Calu3 (cell line): ENCODE measurements at places on chromosomes 6 and 20. TPM values are rescaled to one million over a fixed set of nuclear protein-coding genes. Genes with fewer than 3 reads are reported as not detected.

DNA sequence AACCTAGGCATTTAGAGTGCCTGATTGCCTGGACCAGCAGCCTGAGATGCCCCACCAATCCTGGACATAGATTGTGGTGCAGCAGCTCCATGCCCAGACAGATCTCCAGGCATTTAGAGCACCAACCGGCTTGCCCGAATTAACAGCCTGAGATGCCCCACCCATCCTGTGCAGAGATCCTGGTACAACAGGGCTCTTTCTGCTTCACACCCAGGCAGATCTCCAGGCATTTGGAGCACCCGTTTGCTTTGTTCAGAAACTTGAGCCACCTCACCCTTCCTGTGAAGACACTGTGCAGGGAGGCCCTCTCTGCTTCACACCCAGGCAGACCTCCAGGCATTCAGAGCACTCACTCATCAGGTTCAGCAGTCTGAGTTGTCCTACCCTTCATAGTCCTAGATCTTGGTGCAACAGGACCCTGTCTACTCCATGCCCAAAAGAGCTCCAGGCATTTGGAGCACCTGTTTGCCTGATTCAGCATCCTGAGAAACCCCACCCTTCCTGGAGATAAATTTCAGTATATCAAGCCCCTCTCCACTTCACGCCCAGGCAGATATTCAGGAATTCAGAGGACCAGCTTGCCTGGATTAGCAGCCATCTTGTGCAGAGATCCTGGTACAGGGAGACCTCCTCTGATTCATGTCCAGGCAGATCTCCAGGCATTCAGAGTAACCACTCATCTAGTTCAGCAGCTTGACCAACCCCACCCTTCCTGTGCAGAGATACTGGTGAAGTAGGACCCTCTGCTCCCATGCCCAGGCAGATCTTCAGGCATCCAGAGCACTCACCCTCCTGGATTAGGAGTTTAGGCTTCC is 189.2 kb upstream of the FERMT1 start:
- no peaks in the 10 kb centered on the region for H3K36me3 ChIP-seq
- H3K4me1 ChIP-seq = no peaks in the 10 kb centered on the region
- no peak overlapping the region for H3K4me3 ChIP-seq
- no peak for DNase-seq
- peaks cover 23% of the 10 kb centered on the region for H3K27me3 ChIP-seq

- peaks cover 27% of the 10 kb centered on the region for H3K27me3 ChIP-seq
- no peaks in the 10 kb centered on the region for H3K36me3 ChIP-seq
- H3K4me3 ChIP-seq = no peak overlapping the region
- no peak overlapping the region for H3K27ac ChIP-seq
Measured at GRCh38 chr6:4289770-4290320, 154.5 kb upstream of the ECI2 start.

DNA sequence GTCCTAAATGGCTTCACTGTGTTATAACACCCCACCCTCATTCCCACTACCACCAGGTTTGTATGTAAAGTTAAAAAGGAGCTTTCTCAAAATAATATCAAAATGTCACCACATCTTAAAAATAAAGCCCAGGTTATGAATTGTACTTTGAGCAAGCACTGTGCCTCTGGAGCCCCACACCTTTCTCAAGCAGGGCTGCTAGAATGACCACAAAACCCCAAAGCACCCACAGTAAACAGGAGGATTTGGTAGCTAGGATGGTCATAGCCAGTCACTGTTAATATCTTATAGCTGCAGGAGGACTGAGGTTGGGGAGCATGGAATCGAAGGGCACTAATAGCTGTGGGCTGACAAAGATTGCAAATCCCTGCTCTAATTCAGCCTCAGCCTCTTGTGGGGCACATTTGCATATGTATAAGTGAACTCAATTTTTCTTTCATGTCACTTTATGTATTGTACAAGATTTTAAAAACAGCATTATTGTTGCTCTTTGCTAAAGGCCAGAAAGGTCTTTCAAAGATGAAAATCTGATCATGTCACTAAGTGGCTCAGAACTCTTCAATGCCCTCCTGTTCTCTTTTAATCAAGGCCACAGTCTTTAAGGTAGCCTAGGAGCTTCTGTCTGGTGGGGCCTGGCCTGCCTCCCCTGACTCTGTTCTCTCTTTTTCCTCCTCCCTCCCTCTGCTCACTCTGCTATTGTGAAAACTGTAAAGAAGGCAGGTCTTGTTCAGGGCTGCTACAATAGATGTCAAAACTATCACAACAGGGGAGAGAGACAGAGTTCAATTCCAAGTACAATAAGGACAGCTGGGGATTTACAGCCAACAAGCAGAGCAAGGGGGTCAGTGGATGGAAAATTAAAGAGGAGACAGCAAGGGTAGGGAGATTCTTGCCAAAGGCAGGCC is 101.6 kb downstream of the TMEM200A start:
- H3K36me3 ChIP-seq = no peaks in the 10 kb centered on the region
- H3K4me1 ChIP-seq = no peaks in the 10 kb centered on the region
- DNase-seq = no peak

Gene TFAP2D
- total RNA-seq = not detected in 2 replicates

DNA sequence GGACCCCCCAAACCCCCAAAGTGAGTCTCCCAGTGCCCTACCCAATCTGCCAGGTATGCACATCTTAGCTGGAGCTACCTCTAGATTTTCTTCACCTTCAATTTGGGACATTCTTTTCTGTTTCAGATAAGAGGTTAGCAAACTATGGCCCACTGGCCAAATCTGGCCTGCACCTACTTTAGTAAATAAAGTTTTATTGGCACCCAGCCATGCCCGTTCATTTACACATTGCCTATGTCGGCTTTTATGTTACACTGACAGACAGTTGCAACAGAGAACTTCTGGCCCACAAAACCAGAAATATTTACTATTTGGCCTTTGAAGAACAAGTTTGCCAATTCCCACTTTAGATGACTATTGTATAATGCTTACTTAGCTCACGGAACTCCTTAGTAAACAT is 55.9 kb upstream of the STX16 start:
- no peaks in the 10 kb centered on the region for H3K4me1 ChIP-seq
- no peak for DNase-seq
- H3K27me3 ChIP-seq = peaks cover 91% of the 10 kb centered on the region

DNA sequence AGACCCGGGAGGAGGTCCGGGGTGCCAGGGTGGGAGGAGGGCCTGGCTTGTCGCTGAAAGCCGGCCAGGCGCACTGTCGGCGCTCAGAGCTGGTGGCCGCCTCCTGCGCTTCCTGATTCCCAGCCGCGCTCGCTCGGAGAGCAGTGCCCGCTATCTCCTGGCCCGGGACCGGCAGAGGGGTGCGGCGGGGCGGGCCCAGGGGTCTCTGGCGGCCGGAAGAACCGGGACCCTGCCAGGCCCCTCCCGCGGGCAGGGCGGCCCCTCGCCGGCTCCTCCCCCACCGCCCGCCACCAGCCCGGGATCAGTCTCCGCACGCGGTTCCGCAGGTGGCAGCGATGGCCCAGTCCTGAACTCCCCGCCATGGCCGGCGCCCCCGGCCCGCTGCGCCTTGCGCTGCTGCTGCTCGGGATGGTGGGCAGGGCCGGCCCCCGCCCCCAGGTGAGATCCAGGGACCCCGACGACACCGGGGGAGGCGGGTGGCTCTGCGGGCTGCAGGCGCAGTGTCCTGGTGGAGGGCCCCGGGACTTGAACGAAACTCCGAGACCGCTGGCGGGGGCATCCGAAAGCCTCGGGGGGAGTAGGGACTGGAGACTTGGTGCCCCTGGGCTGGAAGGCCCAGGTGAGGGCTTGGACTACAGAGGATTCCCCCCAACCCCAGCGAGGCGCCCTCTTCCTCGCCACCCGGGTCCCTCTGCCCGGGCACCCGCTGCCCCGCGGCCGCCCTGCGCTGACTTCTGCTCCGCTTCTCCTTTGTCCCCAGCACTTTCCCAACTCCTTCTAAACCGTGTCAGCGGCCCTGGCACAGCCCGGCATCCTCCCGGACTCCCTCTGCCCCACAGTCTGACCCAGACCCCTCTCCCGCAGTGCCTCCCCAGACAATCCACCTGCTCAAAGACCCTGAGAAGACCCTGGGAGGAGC is at the start of gene GLP1R:
TSS of gene GLP1R (plus strand) at position 301 of the 919 bp plus-strand sequence. CDS start at position 361, 60 bp downstream.
- H3K27me3 ChIP-seq = peaks cover 21% of the 10 kb centered on the region
- H3K4me3 ChIP-seq = peak within 1 kb of the TSS; percentile 86
- H3K4me1 ChIP-seq = peaks cover 58% of the 10 kb centered on the region
- peaks cover 15% of the 10 kb centered on the region for H3K36me3 ChIP-seq

- H3K27me3 ChIP-seq = no peaks in the 10 kb centered on the region
- H3K4me1 ChIP-seq = no peaks in the 10 kb centered on the region
- no peak overlapping the region for H3K27ac ChIP-seq
- H3K4me3 ChIP-seq = no peak overlapping the region
- H3K36me3 ChIP-seq = no peaks in the 10 kb centered on the region
Measured at GRCh38 chr6:19181211-19181610, 656.0 kb upstream of the ID4 start.

DNA sequence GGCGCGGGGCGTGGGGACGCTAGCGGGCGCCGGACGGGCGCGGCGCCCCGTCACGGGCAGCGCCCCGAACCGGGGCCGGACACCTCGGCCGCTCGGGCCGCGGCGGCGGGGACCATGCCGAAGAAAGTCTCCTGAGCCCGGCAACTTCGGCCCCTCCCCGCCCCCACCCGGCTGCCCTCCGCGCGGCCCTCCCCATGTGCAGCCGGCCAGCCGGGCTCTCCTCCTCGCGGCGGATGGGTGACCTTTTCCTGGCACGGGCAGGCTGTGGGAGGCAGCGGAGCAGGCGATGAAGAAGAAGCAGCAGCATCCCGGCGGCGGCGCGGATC is 278 bp downstream of the UST start:
- DNase-seq = peak; percentile 10
- H3K27me3 ChIP-seq = peaks cover 16% of the 10 kb centered on the region
- H3K4me3 ChIP-seq = peak overlapping the region; percentile 90
- peaks cover 16% of the 10 kb centered on the region for H3K36me3 ChIP-seq
- H3K27ac ChIP-seq = no peak overlapping the region

Gene SLX4IP
- total RNA-seq = 5.4 and 6.4 TPM in 2 replicates

- DNase-seq = no peak
- H3K4me1 ChIP-seq = no peaks in the 10 kb centered on the region
- no peak overlapping the region for H3K27ac ChIP-seq
- no peak overlapping the region for H3K4me3 ChIP-seq
Measured at GRCh38 chr20:15862178-15862577, 711.1 kb downstream of the KIF16B start.

DNA sequence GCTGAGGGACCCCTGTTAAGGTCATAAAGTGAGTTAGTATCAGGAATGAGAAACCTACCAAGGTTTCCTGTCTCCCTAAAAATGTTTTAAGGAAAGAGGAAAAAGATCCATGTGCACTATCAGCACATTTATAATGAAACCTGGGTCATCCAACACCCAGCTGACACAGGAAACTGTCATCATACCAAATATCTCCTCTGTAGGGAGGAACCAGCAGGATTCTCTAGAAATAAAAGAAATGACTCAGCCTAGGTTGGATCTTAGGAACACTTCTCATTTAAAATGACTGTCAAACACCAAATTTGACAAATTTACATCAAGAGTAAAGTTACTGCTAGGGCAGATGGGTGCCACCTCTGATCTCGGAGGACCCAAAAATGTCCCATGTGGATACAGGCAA is 21.7 kb downstream of the GFOD1 start:
- DNase-seq = no peak
- H3K27ac ChIP-seq = no peak overlapping the region

Gene KHDC1L
- not detected in 2 replicates for total RNA-seq

Gene SLC32A1
- not detected in 2 replicates for total RNA-seq

DNA sequence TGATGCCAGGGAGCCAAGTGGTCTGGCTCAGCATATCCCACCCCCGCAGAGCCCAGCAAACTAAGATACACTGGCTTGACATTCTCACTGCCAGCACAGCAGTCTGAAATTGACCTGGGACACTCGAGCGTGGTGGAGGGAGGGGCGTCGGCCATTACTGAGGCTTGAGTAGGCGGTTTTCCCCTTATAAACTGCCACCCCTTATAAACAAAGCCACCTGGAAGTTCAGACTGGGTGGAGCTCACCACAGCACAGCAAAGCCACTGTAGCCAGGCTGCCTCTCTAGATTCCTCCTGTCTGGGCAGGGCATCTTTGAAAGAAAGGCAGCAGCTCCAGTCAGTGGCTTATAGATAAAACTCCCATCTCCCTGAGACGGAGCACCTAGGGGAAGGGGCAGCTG is 19.4 kb downstream of the TINAG start:
- DNase-seq = no peak
- no peak overlapping the region for H3K4me3 ChIP-seq
- peaks cover 15% of the 10 kb centered on the region for H3K36me3 ChIP-seq
- no peak overlapping the region for H3K27ac ChIP-seq
- H3K4me1 ChIP-seq = no peaks in the 10 kb centered on the region
- H3K27me3 ChIP-seq = no peaks in the 10 kb centered on the region

DNA sequence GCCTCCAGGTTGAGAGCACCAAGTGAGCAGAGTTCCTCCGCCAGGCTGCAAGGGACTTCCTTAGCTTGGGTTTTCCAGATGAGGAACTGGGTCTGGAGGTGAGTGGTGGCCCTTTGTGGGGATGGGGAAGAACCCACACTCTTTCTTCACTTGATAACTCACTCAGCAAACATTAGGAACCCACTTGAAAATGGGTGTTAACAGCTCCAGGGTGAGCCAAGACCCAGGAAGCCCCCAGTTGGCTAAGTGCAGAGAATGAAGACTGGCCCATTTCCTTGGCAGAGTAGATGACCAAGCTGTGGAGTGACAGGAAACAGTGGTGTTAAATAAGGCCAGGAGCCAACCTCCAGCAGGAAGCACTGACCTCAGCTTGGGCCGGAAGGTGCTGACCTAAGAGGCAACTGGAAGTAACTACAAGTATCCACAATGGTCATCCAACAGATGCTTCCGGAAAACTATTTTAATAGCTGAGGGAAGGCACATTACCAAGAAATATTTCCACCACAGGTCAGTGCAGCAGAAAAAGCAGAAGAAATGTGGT is 22.7 kb downstream of the MRPL14 start:
- DNase-seq = no peak
- peak overlapping the region; percentile 11 for H3K27ac ChIP-seq
- peaks cover 82% of the 10 kb centered on the region for H3K36me3 ChIP-seq

- DNase-seq = no peak
- H3K4me3 ChIP-seq = no peak overlapping the region
- peaks cover 7% of the 10 kb centered on the region for H3K27me3 ChIP-seq
- no peaks in the 10 kb centered on the region for H3K36me3 ChIP-seq
- no peak overlapping the region for H3K27ac ChIP-seq
Measured at GRCh38 chr20:20199361-20200160, 147.2 kb downstream of the CFAP61 start.

DNA sequence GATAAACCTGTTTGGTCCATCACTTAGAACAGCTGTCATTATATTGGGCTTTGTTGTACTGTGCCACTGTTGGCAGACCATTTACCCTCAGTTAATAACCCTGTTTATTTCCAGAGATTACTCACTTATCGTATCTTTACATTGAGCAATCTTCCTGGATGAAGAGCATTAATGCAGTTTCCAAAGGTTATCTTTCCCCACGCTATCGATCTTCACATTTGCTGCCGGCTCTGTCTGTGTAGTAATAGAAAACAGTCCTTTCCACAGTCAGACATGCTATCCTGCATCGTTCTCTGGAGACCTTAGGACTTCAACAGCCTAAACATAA is 27.4 kb downstream of the GHRH start:
- H3K36me3 ChIP-seq = peaks cover 79% of the 10 kb centered on the region
- no peaks in the 10 kb centered on the region for H3K27me3 ChIP-seq
- no peak overlapping the region for H3K4me3 ChIP-seq
- no peak for DNase-seq
- no peaks in the 10 kb centered on the region for H3K4me1 ChIP-seq
- H3K27ac ChIP-seq = no peak overlapping the region
